ENCODE measurements at places on chromosomes 3 and 15. TPM values are rescaled to one million over a fixed set of nuclear protein-coding genes. Genes with fewer than 3 reads are reported as not detected.

Gene BCL2A1
- total RNA-seq, result 14.2 TPM

DNA sequence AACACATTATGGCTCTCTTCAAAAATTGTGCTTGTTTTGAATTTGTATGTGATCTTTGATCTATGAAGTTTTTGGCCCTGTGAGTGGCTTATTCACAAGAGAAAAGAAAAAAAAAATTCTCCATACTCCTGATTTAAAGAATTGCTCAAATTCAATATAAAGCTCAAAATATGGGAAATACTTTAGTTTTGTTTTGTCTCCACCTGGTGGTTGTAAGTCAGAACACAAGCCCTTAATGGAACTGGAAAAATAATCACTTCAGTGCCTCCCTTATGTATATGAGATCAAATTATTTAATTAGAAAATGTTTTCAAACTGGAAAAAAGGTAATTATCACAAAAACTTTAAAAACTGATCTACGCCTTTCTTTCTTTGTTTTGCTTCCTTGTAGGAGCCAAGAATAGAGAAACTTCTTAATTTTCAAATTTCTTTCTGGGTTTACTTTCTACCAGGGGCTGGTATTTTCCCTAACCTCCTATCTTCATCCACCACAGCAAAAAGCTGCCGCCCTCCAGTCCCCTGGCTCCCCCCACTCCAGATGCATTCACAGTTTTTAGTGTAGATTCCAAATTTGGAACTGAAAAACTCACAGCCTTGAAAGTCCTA lies 50.6 kb downstream of the SERP1 start:
- no peaks in the 10 kb centered on the region for H3K36me3 ChIP-seq
- H3K4me3 ChIP-seq, result no peak overlapping the region
- DNase-seq, result peak; percentile 34
- no peaks in the 10 kb centered on the region for H3K27me3 ChIP-seq
- H3K4me1 ChIP-seq, result no peaks in the 10 kb centered on the region

Gene GPR62
- total RNA-seq, result not detected

Gene ALDH1A3
- total RNA-seq, result not detected

- no peak overlapping the region for H3K27ac ChIP-seq
- H3K36me3 ChIP-seq, result no peaks in the 10 kb centered on the region
- H3K4me1 ChIP-seq, result peaks cover 62% of the 10 kb centered on the region
- no peaks in the 10 kb centered on the region for H3K27me3 ChIP-seq
- H3K4me3 ChIP-seq, result no peak overlapping the region
These were observed 148.4 kb upstream of the TLE3 start for GRCh38 chr15:70245932-70246622.

DNA sequence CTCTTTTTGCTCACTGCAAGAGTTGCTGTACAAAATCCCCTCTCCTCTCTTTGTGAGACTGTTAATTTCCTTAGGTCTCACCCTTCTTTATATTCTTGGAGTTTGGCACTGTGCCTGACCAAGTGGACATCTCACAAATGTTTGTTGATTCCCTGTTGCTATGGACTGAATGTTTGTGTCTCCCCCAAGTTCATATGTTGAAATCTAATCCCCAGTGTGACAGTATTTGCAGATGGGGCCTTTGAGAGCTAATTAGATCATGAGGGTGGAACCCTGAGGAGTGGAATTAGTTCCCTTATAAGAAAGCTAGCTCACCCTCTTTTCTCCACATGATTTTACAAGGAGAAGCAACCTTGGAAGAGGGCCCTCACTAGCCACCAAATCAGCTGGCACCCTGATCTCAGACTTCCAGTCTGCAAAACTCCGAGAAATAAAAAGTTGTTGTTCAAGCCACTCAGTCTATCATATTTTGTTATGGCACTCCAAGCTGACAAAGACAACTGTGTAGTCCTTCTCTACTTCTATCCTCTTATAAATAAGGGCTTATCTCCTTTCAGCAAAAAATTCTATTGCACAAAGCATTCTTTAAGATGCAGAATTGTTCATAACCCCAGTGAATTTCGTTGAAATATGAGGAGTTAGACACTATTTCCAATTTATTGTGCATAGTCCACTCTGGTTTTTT lies 65.5 kb upstream of the NPHP3 start:
- no peaks in the 10 kb centered on the region for H3K36me3 ChIP-seq
- H3K4me1 ChIP-seq, result no peaks in the 10 kb centered on the region
- no peak overlapping the region for H3K27ac ChIP-seq

DNA sequence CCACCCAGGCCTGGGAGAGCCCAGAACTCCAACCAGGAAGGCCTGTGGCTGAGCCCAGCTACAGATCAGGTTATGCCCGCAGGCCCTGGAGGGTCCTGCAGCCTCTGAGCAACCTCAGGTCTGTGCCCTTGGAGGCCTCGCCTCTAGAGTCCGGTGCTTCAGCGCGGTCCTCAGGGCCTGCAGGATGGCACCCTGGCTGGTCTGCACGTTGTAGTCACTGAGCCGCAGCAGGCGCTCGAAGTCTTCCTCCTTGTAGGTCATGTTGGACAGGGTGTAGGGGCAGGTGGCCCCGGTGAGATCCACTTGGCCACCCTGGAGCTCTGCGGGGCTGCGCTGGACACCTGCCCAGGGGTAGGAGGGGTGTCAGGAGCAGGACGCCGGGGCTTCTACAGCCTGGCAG lies 25.8 kb downstream of the PLA2G4D start:
- H3K4me1 ChIP-seq, result peaks cover 2% of the 10 kb centered on the region
- no peaks in the 10 kb centered on the region for H3K36me3 ChIP-seq
- H3K27ac ChIP-seq, result no peak overlapping the region
- peaks cover 10% of the 10 kb centered on the region for H3K27me3 ChIP-seq

Gene SNTN
- total RNA-seq, result not detected

Gene GP9
- not detected for total RNA-seq

GRCh38 chr3:4655145-4656045 lies 162.2 kb downstream of the ITPR1 start:
- no peaks in the 10 kb centered on the region for H3K4me1 ChIP-seq
- no peak for DNase-seq
- no peak overlapping the region for H3K27ac ChIP-seq
- peaks cover 21% of the 10 kb centered on the region for H3K36me3 ChIP-seq
- no peaks in the 10 kb centered on the region for H3K27me3 ChIP-seq

- H3K4me3 ChIP-seq, result peak overlapping the region; percentile 16
- no peaks in the 10 kb centered on the region for H3K27me3 ChIP-seq
- peak overlapping the region; percentile 73 for H3K27ac ChIP-seq
These were observed 1.5 kb upstream of the RBM15B start for GRCh38 chr3:51389423-51390183.

DNA sequence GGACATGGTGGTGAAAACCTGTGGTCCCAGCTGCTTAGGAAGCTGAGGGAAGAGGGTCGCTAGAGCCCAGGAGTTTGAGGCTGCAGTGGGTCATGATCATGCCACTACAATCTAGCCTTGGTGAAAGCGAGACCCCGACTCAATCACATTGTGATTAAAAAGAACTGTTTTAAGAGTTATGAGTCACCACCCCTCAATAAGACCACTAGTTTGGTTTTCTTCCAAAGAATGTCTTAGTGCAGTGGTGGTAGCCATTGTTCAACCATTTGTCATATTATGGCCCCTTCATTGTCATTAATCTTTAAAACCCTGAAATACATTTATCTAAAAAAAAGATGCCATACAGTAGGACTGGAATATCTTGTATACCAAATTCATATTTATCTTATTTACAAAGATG lies 48.8 kb downstream of the BLM start:
- peaks cover 63% of the 10 kb centered on the region for H3K36me3 ChIP-seq
- no peak overlapping the region for H3K27ac ChIP-seq
- no peak overlapping the region for H3K4me3 ChIP-seq
- H3K27me3 ChIP-seq, result no peaks in the 10 kb centered on the region

DNA sequence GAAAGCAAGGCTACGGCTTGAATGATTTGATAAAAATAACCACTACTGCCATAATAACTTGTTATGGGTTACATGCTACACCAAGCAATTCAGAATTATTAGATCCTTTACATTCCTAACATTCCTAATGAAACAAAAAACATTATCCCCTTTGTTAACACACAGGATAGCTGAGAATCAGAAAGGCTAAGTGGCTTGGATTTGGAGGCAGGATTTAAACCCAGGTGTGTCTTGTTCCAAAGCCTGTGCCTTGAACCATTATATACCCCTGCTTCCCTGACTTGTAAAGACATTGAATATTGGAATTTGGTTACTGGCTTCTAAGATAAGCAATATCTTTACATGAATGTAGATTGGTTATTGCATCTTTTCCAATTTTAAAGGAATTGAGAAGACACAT lies 417.1 kb upstream of the GOLIM4 start:
- H3K27me3 ChIP-seq, result no peaks in the 10 kb centered on the region
- no peak overlapping the region for H3K27ac ChIP-seq
- DNase-seq, result no peak
- no peak overlapping the region for H3K4me3 ChIP-seq
- H3K4me1 ChIP-seq, result no peaks in the 10 kb centered on the region

Gene SCN10A
- not detected for total RNA-seq

DNA sequence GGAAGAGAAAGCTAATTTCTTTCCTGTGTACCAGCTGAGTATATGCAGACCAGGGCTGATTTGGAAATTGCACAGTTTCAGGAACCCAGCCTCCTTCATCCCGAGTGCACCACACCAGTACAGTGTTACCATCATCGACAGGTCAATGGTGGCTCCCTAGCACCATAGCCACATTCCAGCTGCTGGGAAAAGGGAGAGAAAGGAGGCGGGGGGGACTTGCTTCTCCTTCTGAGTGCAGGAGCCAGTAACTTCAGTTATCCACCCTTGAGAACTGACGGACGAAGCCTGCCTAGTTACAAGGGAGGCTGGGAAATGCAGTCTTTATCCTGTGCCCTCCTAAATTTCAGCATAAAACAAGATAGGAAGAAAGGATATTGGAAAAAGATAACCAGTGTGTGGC lies 129.7 kb upstream of the PRICKLE2 start:
- DNase-seq, result no peak
- H3K4me1 ChIP-seq, result peaks cover 62% of the 10 kb centered on the region
- H3K27ac ChIP-seq, result no peak overlapping the region
- H3K4me3 ChIP-seq, result no peak overlapping the region
- H3K27me3 ChIP-seq, result no peaks in the 10 kb centered on the region

DNA sequence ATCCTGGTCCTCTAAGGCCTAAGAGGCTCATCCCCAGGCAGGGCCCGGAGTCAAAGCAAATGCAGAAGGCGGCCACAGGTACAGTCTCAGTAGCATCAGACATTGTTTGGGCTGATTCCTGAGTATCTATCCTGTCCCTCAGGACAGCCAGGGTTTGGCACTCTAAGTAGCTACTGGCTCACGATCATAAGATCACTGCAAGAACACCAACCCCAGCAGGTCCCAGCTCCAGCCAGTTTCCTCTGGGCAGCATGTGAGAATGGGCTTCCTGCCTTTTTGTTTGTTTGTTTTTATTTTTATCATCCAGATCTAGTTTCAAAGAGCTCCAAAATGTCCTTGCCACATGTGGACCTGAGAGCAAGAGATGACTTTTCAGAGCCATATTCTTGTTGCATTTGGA lies 32.7 kb downstream of the LRRFIP2 start:
- H3K4me3 ChIP-seq, result no peak overlapping the region
- H3K27ac ChIP-seq, result no peak overlapping the region
- H3K4me1 ChIP-seq, result no peaks in the 10 kb centered on the region
- no peak for DNase-seq
- H3K27me3 ChIP-seq, result no peaks in the 10 kb centered on the region

GRCh38 chr3:174659511-174659910 lies 199.6 kb upstream of the NAALADL2 start:
- H3K4me3 ChIP-seq, result no peak overlapping the region
- no peaks in the 10 kb centered on the region for H3K36me3 ChIP-seq
- no peaks in the 10 kb centered on the region for H3K27me3 ChIP-seq

GRCh38 chr15:48828906-48829305 lies 18.0 kb upstream of the CEP152 start:
- H3K4me3 ChIP-seq, result no peak overlapping the region
- DNase-seq, result no peak
- H3K4me1 ChIP-seq, result no peaks in the 10 kb centered on the region
- no peaks in the 10 kb centered on the region for H3K36me3 ChIP-seq

DNA sequence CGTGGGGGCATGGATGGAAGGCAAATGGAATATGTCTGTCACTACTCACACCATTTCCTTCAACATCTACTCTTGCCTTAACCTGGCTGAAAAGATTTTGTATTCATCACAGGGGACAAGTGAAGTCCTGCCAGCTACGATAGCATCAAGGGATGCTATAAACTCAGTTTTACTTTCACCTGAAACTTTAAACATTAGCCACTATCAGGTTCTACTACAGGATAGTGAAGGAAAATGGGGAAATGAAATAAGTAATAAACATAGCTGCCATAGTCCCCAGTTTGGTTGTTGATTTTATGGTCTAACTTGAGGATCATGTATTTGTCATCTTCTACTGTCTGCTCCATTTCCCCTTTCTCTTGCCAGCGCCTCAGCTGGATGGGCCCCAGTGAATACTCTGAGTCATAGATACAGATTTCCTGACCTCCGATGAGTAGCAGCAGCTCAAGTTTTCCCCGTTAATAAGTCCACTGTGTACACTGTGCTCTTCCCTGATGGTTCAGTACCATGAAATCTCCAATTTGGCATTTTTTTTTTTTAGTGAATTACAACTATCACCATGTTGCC lies 338.2 kb upstream of the SLCO3A1 start:
- no peaks in the 10 kb centered on the region for H3K4me1 ChIP-seq
- no peak for DNase-seq
- H3K36me3 ChIP-seq, result no peaks in the 10 kb centered on the region
- H3K4me3 ChIP-seq, result no peak overlapping the region
- peaks cover 14% of the 10 kb centered on the region for H3K27me3 ChIP-seq

- no peak overlapping the region for H3K27ac ChIP-seq
- H3K4me1 ChIP-seq, result peaks cover 6% of the 10 kb centered on the region
- peaks cover 65% of the 10 kb centered on the region for H3K27me3 ChIP-seq
- no peak overlapping the region for H3K4me3 ChIP-seq
- H3K36me3 ChIP-seq, result no peaks in the 10 kb centered on the region
These were observed 19.6 kb upstream of the OR5K4 start for GRCh38 chr3:98333989-98334606.

Gene MEIS2
- total RNA-seq, result not detected

DNA sequence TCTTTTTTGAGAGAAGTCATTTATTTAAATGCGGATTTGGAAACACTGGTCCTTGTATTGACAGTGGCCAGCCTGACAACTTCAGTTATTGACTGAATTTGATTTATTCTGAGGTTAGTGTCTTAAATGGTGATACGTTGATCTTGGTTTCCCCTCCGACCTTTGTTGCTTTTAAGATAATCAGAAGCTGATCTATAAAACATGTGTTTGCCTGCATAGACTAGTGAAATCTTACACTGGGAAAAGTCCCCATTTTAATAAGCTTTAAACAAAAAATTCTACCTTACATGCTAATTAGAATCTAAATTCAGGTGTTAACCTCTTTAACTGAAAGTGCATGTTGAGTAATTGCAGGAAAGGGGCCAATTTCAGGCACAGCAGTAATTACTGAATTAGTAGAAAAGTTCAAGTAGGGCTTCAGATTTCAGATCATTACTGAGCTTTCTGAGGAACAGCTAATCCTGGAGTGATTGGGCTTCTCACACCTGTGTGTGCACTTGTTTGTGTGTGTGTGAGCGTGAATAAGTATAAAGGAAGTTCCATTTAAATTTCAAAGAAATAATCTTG lies 221.4 kb downstream of the SOX2 start:
- no peaks in the 10 kb centered on the region for H3K4me1 ChIP-seq
- H3K27ac ChIP-seq, result no peak overlapping the region
- H3K27me3 ChIP-seq, result no peaks in the 10 kb centered on the region
- no peaks in the 10 kb centered on the region for H3K36me3 ChIP-seq
- no peak overlapping the region for H3K4me3 ChIP-seq
- no peak for DNase-seq

Gene HHLA2
- 1.4 TPM for total RNA-seq

Gene GOLGA6L10
- total RNA-seq, result 0.97 TPM

- H3K27me3 ChIP-seq, result peaks cover 20% of the 10 kb centered on the region
- no peak overlapping the region for H3K27ac ChIP-seq
- no peaks in the 10 kb centered on the region for H3K36me3 ChIP-seq
- no peak overlapping the region for H3K4me3 ChIP-seq
These were observed 17.0 kb upstream of the SLC9A9 start for GRCh38 chr3:143865302-143865701.
